ENCODE measurements at places on chromosomes 6 and 20.
A peak's percentile ranks its signal among the peaks of the same experiment; 100 is the strongest.

DNA sequence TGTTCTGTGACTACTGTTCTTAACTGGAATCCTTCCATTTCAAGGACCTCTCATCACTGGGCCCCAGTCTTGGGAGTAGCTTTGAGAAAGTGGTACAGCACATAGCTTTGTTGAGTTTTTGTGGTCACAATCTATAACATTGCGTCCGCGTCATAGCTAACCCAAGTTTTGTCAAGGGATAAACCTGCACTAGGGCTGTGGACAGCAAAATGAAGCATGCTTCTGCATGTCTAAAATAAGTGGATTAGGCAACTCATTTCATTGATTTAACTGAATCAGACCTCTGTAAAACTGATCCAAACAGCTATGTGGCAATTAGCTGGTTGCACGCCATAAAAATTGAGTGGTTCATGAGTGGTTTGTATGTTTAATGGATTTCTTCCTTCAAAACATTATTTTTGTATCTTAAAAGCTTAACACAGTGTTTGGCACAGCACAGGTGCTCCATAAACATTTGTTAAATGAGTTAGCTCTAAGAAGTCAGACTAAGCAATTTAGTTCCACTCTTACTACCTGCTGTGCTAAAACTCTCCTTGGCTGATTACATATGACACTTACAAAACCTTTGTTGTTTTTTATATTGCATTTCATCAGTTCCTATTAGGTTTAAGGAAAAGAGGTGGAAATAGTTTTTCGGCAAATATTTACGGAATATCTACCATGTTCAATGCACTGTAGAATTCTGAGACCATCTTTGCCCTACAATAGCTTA, 160.3 kb upstream of the ATXN1 start:
- no peak for DNase-seq

- DNase-seq: no peak
These were observed 536.0 kb downstream of the RFPL4B start for GRCh38 chr6:112883095-112883494.

DNA sequence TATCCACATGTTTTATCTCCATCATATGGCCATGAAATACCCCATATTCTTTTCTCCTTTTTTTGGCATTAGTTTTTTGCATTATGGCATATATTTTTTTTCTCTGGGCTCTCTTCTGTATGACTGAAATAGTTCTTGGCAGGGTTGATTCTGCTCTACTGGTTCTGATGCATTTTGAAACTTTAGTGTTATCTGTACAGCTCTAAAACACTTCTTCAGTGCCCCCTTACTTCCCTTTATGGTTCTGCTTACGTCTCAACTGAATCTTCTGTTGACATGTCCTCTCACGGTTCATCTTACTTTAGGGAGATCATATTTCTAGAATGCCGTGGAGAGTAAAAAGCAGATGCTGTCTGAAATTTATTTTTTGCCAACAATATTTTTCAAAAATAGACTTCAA, 23.2 kb upstream of the TXNDC5 start:
- DNase-seq: no peak

- DNase-seq: no peak
These were observed 34.8 kb downstream of the TOP1 start for GRCh38 chr20:41063442-41063841.

DNA sequence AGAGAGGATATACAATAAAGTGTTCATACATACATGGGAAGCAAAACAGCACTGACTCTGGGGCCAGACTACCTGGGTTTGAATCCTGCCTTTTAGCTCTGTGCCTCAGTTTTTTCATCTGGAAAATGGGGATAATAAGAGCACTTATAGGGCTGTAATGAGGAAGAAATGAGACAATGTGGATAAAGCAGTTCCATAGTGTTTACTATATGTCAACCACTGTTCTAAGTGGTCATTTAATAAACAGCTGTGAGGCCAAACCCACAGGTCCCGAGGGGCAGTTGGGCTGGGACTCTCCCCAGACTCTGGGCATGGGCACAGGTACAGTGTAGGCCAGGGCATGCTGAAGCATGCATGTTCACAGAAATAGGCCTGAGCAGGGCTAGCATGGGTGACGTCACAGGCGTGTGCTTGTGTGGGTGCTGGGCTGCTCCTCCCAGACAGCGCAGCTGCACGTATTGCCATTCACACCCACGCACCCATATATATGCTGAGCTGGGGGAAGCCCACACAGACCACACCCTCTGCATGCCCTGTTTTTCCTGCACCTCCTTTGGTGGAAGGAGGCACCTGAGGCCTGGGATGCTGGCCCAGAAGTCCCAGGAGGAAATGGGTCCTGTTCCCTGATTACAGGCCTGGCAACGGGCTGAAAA, 3.5 kb upstream of the PLCG1 start:
- peak; percentile 77 for DNase-seq

DNA sequence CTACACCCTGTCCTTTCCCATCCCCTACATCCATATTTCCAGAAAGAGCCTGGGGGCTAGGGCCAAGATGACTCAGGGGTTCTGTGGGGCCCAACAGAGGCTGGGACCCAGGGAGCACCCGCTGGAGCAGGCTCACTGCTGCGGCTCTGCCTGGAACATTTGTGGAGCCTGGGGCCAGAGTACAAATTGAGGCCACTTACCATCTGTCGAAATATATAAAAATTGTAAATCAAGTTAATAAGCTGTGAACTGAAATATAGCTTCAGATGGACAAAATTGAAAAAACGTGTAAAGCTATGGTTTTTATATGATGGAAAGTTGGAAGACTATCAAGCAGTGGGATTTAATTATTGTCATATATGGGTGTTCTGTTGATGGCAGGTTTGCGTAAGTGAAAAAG, 82.9 kb upstream of the ATXN1 start:
- DNase-seq: no peak

GRCh38 chr6:123016431-123017103, 20.5 kb downstream of the CLVS2 start:
- no peak for DNase-seq

GRCh38 chr20:10475225-10475624, 40.1 kb downstream of the SLX4IP start:
- DNase-seq: no peak

GRCh38 chr20:37477041-37477440, 44.0 kb upstream of the NNAT start:
- DNase-seq: no peak

- no peak for DNase-seq
These were observed 32.9 kb downstream of the PKIG start for GRCh38 chr20:44615169-44615791.
